Activated naive CD4-positive, alpha-beta T cell treated with anti-CD3 and anti-CD28 coated beads, Interleukin-2, amount 50 U/mL, for 72 hours (primary cell): ENCODE measurements at places on chromosomes 13 and 19. TPM values are rescaled to one million over a fixed set of nuclear protein-coding genes. Genes with fewer than 3 reads are reported as not detected.

GRCh38 chr19:23983406-23983805, 68.7 kb downstream of the ZNF726 start:
- DNase-seq = no peak

- no peak for DNase-seq
Measured at GRCh38 chr13:76887076-76887563, 915 bp upstream of the KCTD12 start.

Gene PIP5K1C
- 11.5 TPM for total RNA-seq

DNA sequence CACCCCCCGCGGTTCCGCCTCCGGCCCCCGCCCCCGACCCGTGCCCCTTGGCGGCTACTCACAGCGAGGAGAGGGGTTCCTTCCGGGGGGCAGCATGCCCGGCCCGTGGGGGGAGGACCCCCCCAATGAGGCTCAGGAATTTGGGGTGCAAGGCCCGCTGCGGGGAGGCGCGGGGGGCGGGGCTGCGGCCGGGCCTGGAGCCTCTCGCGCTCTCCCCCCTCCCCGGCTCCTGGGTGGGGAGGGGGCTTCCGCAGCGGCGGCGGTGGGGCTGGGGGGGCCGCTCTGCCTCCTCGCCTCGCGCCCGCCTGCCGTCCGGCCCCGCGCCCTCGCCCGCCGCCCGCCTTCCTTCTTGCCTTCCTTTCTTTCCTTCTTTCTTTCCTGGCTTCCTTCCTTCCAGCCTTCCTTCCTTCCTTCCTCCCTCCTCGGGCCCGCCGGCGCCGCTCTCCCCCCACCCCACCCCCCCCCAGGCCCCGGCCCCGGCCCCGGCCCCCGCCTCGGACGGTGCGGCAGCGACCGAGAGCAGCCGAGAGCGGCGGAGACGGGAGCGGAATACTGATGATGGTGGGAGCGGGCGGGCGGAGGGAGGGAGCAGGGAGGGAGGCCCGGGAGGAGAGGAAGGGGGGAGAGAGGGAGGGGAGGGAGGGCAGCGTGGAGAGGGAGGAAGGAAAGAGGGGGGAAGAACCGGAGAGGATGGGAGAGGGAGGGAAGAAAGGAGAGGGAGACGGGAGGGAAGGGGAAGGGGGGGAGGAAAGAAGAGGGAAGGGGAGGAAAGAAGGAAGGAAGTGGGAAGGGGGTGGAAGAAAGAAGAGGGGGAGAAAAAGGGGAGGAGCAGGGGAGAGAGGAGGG, at the start of gene LRRC4B:
TSS of gene LRRC4B (minus strand) at position 554 of the 846 bp plus-strand sequence. CDS start 19,597 bp downstream, outside the sequence.
- no peak for DNase-seq

DNA sequence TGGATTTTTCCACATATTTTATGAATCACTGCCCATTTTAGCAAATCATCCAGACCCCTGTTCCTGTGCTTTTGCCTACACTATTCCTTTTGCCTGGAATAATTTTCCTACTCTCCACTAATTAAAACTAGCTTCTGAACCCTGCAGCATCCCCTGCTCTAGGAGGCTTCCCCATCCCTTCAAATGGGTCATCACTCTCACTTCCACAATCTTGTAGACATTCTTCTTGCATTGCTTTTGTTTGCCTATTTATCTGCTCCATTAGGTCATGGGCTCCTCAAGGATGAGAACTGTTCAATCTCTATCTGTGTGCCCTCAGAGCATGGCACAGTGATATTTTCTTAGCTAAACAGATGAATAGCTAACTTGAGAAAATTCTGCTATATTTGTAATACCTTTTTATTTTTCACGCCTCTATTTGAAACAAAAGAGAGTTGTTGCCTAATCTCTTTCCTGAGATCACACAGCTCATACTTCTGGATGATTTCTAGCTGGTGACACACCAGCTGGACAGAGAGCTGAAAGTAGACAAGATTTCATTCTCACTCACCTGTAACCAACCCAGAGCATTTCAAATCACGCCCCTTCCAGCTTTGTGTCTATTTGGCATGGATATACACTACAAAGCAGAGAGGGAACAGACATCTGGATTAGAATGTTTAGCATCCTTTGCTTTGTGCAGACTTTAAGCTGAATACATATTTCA, 466.0 kb downstream of the FOXO1 start:
- no peak for DNase-seq

Gene HIF3A
- not detected for total RNA-seq

DNA sequence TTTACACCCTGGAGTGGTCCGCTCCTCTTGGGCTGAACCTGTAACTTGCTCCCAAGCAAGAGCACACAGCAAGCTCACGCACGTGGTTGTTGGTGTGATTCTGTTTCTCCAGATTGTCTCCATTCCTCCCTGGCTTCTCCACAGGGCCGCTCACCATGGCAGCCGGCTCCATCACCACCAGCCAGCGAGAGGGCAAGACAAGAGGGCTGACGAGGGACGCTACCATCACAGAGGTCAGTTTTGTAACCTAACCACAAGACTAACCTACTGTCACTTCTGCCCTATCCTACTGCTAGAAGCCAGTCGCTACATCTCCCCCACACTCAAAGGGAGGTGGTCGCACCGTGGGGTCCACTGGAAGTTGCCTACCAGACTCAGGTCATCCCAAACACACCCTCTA, 4.6 kb upstream of the GP6 start:
- no peak for DNase-seq

Gene PRR22
- total RNA-seq = 1.8 TPM

DNA sequence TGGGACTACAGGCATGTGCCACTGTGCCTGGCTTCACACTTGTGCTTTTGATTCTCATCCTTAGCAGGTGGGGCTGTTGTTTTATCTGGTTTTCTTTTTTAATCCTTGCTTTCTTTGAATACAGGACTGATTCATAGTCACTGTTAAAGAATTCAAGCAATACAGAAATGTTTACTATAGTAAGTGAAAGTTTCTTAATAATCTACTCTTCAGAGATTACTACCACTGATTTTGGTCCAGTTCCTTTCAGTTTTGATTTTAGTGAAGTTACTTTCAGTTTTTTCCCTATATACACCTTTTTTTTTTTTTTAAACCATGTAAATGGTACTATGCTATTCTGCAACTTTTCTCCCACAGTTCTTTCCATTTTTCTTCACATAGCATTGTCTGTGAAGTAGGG, 53.6 kb downstream of the GATAD2A start:
- no peak for DNase-seq

DNA sequence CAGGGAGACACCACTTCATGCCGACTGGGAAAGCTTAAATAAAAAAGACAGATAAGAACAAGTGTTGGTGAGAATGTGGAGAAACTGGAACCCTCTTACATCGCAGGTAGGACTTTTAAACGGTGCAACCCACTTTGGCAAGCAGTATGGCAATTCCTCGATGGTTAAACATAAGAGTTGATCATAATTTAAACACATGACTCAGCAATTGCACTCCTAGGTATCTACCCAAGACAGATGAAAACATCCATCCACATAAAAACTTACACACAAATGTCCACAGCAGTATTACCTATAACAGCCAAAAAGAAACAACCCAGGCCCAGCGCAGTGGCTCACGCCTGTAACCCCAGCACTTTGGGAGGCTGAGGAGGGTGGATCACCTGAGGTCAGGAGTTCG, 21.9 kb downstream of the FLT1 start:
- no peak for DNase-seq

Gene VSTM1
- not detected for total RNA-seq

Gene KLK13
- total RNA-seq = not detected

GRCh38 chr13:47955836-47956235, 45.2 kb downstream of the SUCLA2 start:
- DNase-seq = no peak

GRCh38 chr13:90403330-90404082, 944.0 kb upstream of the MIR17HG start:
- DNase-seq = no peak
